ENCODE measurements at places on chromosomes 5 and 9.

- DNase-seq: no peak
Observed at GRCh38 chr9:99226054-99226453, 4.0 kb downstream of the SEC61B start.

- no peak for DNase-seq
Observed at GRCh38 chr9:93865716-93866115, 89.4 kb downstream of the BARX1 start.

DNA sequence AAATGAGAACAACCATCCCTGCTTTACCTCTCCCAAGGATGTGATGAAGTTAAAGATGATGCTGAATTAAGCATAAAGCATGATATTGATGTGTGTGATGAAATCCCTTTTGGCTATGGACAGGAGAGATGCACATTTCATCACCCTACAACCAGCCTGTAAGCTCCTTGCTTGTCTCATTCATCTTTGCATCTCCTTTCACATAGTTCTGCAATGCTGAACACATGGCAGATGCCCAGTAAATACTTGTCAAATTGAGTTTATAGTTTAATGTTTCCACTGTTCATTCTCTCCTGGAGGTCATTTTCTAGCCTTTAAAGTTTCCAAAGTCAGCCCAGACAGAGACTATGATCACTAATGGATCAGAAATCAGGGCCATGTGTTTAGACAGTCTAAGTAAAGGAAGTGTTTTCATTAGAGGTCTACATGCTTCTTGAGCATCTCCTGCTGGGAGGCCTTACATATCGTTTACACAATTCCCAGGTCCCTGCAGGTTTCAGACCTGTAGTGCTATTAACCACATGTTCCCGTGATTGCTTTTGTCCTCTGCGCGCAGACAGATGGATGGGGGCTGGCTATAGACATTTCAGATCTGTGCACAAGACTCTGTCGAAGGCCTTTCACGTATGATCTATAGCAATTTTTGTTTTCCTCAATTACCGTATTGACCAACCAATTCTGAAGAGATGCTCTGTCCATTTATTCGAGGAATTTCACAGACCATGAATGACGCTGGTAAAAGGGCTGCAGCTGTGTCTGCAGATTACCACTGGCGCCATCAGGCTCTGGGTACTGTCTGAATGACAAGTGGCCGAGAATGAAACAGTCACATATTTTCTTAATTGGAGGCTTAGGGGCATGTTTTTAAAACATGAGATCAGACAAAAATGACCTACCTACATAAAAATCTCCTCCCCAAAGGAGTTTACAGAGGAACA is 49.0 kb upstream of the CKMT2 start:
- DNase-seq: no peak

DNA sequence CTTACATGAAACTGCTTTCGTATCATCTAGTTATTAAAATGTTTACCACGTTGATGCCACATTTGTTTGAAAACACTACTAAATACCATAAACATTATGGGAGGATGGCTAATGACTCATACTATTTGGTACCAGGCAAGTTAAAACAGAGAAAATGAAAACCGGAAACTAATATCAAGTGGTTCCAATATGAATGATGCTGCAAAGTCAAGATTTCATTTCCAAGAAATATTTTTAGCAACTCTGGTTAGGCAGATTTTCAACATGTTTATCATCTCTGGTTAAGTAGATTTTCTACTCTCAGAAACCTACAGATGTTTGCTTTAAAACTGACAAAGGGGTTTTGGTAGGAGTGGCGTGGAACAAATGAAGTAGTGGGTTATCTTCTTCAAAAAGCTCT is 4.9 kb upstream of the F2R start:
- DNase-seq: no peak

GRCh38 chr9:135455401-135456030 is 24.1 kb upstream of the PPP1R26 start:
- no peak for DNase-seq

DNA sequence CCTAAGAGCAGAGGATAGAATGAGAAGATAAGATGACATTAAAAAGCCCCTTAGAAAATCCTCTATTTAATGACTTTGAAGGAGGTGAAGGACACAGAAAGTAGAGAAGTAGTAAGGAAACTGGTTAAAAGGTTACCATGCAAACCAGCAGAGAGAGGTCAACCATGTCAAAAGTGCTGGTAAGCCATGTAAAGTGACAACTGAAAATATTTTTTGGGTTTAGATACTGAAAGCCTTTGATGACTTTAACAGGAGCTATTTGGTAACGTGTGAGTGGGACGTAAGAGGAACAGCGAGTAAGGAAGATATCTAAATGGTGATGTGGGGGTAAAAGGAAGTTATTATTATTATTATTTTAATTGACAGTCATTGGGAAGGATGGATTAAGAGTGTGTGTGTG is 56.9 kb downstream of the MACIR start:
- no peak for DNase-seq

DNA sequence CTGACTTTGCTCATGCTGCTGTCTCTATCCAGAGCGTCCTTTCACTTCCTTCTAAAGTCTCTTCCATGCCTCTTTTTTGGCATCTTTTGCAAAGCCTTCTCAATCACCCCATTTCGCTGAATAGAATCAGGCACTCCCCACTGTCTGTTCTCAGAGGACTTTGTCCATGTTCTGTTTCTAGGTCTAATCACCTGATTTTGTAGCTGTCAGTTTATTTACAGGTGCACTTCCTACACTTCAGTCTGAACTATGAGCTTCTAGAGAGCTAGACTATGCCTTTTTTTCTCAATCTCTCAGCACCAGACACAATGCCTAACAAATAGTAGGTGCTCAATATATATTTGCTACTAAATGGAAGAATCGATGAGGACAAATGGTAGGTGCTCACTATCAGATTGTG is 29.9 kb downstream of the TLR4 start:
- no peak for DNase-seq

- DNase-seq: peak; percentile 8
Observed at GRCh38 chr5:113118765-113119164, 142.2 kb downstream of the DCP2 start.

DNA sequence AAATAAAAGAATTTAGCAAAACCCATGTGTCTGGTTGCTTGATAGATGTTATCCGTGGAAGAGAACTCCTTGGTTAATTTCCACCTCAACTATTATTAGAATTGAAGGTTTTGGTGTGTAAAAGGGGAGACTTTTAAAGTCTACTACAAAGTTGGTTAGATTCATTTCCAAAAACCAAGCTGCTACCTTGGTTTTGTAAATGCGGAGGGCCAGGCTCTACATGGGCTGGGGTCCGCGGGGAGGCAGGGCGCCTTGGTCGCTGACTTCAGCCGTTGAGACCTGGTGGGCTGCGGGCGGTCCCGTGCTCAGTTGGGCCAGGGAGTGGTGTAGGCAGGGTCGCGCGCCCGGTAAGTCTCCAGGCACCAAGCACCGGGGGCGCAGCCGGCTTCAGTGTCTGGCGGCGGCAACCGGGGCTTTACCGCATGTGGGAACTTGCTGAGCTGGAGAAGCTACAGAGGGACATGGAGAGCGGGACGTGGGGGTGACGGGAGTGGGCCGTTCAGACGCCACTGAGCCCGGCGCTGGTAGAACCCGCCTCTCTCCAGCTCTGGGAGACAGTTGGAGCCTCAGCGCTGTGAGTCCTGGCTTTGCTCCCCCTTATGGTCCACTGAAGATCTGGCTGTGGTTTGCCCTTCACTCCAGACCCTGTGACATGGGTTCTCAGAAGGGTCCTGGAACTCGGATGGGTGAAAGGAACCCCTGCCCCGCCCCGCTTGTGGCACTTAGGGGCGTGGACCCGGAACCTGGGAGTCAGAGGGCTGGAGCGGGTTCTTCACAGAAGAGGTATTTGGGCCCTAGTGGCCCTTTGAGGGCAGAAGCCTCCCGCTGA is 11.8 kb downstream of the NR2F1 start:
- no peak for DNase-seq

DNA sequence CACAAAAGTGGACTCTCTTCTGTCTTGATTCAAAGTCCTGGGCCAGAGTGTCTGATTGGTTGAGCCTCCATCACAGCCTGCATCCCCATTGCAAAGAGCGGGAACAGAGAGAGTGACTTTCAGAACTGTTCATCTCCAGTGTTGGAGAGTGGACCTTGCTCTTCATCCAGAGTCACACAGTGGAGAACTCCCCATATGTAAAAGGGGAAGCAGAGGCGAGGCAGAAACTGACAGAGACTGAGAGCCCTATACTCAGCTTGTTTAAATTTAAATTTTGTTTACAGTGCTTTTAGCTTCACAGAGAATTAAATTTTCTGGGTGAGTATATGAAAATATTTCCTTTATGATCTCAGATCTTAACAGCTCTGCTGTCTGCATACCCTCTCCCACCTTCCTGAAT is 70.0 kb upstream of the SSBP2 start:
- no peak for DNase-seq

GRCh38 chr5:33736510-33736909 is 155.3 kb downstream of the ADAMTS12 start:
- DNase-seq: no peak

GRCh38 chr9:100623969-100624368 is 46.1 kb downstream of the CAVIN4 start:
- no peak for DNase-seq

DNA sequence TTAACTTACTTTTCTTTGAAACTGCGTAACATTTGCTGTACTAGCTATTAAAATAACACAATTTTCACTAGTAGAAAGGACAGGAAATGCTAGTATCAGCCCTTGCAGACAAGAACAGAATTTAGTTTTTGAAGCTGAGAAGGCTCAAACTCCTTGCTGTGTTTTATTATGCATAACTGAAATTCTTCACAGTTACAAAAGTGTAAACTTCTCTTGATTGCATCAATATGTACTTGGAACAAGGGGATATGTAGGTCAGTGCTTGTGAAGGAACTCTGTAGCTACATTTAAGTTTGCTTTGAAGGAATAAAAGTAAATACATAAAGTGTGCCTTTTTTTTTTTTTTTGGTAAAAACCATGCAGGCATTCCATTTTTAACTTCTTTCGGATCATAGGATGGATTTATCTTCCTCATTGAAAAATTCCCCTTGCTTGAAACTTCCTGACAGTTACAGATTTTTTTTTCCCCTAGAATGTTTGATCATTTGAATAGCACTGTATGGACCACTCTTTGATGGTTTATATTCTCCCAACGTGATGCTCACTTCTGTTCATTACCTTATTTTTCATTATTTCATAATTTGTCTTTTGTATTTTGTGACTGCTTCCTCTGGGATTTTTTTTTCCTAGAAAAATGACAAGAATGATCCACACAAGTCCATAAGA is 94.9 kb upstream of the DAB2 start:
- DNase-seq: no peak

DNA sequence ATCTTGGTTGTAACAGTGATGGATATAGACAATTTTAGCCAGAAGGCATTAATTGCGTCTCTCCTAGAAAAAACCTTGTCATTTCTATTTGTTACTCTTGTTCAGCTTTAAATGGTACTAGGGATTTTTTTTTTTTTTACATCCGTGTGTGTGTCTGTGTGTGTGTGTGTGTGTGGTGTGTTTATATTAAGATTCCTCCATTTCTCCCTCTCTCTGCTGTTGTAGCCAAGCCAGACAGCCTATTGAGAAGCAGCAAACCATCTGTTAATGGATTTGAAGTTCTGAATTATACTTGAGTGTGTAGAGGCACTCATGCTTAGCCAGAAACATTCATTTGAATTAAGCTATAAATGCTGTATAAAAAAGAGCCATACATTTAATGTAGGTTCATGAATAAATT is 72.3 kb downstream of the SLF1 start:
- DNase-seq: peak; percentile 6

DNA sequence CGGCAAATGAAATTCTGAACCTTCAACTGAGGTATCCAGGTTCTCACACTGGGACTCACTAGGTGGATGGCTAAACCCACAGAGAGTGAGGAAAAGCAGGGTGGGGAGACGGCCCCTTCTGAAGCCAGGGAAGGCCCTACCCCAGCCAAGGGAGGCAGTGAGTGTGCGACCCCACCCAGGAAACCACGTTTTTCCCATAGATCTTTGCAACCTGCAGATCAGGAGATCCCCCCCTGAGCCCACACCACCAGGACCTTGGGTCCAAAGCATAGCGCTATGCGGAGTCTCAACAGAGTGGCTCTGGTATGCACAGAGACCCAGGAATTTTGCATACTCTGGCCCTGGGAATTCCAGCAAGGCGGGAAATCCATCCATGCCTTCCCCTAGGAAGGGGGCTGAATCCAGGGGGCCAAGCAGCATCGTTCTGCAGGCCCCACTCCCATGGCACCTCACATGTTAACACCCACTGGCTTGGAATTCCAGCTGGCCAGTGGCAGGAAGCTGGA is 19.9 kb downstream of the DTWD2 start:
- no peak for DNase-seq

- DNase-seq: no peak
Observed at GRCh38 chr9:96581786-96582185, 37.9 kb downstream of the CDC14B start.

DNA sequence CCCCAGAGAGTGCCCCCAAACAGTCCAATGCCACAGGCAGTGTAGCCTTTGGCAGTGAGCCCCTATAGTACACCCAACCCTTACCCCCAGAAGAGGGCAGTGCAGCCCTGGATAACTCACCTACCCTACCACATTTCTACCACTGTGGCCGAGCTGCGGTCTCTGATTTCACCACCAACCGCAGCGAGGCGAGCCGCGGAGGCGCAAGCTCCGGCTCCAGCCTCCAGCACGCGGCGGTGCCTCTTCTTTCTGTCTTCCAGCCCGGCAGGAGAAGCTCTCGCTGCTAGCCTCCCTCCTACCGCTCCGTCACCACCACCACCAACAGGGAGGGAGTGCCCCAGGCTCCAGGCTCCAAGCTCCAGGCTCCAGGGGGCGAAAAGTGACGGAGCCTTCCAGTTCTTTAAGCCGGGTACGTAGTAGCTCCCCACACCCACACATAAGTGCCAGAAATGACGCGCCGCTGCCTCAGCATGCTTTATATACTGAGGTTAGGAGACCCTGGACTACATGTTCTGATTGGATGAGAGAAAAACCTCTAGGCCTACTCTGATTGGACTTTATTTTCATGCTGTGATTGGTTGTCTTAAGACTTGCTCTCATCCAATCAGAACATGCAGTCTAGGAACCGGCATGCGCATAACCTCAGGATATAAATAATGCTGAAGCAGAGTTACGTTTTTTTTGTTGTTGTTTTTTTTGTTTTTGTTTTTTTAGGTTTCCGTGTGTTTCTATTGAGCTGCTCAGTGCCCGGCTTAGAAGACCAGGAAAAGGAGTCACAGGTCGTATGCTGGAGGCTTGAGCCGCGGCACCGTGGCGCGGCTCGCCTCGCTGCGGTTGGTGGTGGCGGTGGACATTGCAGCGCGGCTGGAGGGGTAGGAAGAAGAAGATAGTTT is at the start of gene PCAT7:
Gene PCAT7 (plus strand): TSS at position 645 of the 893 bp plus-strand sequence.
- DNase-seq: peak; percentile 86

DNA sequence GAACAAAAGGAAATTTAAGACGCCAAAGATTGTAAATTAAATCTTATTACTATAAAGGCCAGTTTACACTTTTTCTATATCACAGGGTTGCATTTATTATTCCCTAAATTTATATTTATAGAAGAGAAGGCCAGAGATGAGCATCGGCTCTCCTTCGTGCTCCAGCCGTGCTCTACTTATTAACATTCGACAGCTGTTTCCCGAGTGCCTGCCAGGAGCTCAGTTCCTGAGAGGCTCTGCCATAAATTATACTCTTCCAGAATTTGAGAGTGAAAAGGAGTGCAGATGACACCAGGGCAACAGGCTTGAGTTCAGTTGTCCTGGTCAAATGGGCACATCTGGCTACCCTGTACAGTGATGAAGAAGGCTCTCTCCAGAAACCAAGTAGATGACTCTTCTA is 70.1 kb downstream of the PCSK5 start:
- peak; percentile 51 for DNase-seq
